ENCODE measurements at places on chromosomes 2 and 18.

DNA sequence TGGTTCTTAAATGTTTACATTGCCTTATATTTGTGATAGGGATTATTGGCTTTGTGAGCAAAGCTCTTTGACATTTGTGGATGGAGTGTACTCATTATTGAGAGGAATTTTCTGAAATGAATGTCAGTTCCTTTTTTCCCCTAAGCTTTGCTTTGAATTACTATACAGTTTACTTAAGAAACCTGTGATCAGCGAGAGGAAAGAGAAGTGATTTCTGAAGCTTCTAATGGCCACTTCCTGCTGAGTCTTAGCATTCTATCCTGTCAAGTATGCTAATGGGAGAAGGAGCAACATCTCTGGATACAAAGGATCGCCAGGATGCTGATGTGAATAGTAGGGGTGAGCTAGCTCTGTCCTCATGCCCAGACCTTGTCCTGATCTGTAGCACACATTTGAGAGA is 47.8 kb upstream of the MGAT5 start:
- no peak for DNase-seq

DNA sequence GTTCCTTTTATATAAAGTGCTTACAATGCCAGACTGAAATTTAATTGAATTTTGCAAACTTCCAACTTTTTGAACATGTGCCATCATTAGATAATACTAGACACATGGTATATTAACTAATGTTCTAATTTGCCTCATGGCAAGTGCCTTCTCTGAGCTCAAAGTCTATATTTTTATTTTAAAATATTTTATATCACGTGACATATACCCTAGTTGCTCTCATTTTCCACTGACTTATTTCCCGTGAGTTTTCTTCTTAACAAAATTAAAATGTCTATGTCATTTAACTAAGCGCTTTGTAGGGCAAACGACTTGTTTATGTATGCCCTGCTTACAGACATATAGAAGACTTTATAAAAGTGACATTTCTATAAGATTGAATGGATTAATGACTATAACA is 509.6 kb upstream of the SYT4 start:
- DNase-seq, result no peak

DNA sequence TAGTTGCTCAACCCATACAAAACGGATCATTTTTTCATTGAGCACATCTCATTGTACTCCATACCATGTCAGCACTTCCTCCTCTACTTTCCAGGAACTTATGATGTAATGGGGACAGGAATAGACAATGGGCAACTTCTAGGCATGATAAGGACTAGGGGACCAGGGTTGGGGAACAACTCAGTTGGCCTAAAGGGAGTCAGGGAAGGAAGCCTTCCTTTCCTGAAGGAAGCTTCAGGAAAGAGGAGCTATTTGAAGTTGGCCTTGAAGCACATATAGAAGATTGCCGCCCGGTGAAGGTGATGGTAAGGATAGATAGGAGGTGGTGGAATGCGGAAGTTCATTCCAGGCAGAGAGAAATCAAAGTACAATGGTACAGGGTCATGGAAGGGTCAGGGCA is 283.9 kb downstream of the SLC8A1 start:
- DNase-seq, result no peak

- no peak for DNase-seq
Observed at GRCh38 chr18:25457126-25457525, 105.2 kb upstream of the ZNF521 start.

DNA sequence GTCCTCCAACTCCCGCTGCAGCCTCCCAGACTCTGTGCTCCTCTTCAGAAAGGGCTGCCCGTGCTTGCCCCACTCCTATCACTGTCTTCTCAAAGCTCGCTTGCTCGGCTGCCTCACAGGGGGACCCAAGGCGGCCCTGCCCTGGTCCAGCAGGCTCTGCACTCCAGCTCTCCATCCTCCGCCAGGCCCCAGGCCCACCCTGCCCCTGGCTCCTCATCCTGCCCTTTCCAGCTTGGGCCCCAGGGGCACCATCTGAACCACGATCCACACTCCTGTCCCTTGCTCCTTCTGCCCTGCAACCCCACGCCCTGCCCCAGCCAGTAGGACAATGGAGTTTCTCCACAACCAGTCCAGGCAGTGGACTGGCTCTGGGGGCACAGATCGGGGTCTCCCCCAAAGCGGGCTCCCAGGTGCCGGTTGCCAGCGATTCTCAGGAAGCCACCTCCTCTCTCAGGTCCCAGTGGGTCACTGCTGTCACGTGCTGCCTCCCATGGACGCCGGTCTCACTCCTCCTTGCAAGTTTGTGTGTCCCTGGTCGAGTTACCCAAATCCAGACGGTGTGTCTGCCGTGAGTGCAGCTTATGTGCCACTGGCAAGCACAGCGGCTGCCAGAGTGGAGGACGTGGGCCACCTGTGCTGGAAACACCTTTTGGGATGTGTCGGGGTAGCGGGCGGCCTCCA is 238.5 kb downstream of the HDAC4 start:
- DNase-seq, result no peak

GRCh38 chr2:177432703-177433102 is 40.1 kb downstream of the AGPS start:
- DNase-seq, result no peak

DNA sequence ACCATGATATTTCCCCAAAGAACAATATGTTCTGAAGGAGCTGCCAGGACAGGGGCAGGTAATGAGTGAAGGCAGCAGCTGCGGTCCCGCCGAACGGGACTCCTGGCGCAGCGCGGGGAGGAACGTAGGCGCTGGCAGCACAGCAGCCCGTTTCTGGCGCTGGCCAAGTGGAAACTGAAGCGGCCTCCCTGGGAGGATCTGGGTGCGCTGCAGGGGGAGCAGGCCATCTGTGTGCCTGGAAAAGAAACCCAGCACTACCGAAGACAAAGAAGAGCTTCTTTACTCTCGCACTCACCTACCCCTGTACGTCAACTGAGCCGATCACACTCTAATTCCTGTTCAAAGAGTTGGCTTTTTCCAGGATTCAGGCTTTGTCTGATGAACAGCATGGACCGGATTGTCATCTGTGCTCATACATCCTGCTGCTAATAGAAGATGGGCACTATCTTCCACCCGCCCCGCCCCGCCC is 11.8 kb downstream of the G6PC2 start:
- no peak for DNase-seq

GRCh38 chr2:5953525-5953924 is 261.3 kb downstream of the SOX11 start:
- no peak for DNase-seq

GRCh38 chr2:8628179-8628865 is 53.5 kb upstream of the ID2 start:
- no peak for DNase-seq

GRCh38 chr2:205946226-205946625 is 139.7 kb downstream of the INO80D start:
- no peak for DNase-seq

GRCh38 chr18:12325726-12326245 is 17.7 kb downstream of the TUBB6 start:
- DNase-seq, result no peak

GRCh38 chr18:22412176-22412911 is 5.4 kb downstream of the CTAGE1 start:
- no peak for DNase-seq

- no peak for DNase-seq
Observed at GRCh38 chr2:234632527-234633391, 135.9 kb upstream of the ARL4C start.

GRCh38 chr2:31893094-31893493 is 117.7 kb downstream of the MEMO1 start:
- DNase-seq, result no peak

- DNase-seq, result no peak
Observed at GRCh38 chr2:225602205-225602604, 202.7 kb downstream of the NYAP2 start.

GRCh38 chr2:74540291-74540690 is 10.6 kb downstream of the HTRA2 start:
- DNase-seq, result no peak

Measured in anterior cingulate cortex (tissue), 58 donors.